ENCODE measurements at places on chromosomes 3 and 15.

- DNase-seq, result no peak
Observed at GRCh38 chr3:157672061-157672460, 168.8 kb upstream of the VEPH1 start.

DNA sequence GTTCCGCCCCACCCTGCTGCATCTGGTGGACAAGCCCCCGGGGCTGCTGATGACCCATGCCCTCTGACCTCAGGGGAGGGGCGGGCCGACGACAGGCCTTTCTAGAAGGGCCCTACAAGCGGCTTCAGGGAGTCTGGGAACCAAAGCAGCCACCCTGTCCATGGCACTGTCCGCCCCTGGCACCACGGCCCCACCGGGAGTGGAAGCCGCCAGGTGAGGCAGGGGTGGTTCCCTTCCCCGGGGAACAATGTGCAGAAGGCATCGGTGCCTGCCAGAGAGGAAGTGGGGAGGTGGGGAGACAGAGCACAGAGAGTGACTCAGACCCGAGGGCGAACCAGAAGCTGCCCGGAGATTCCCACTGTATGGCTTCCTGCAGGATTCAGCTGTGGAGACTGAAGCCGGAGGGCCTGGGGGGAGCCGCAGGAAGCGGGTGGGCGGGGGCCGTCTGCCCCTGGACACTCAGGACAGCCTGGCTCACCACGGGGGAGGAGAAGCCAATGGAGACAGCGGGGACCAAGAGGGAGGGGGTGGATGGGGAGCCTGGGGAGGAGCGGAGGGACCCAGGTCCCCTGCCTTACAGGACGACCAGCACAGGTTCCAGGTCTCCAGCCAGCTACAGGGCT is 134.0 kb downstream of the TPRA1 start:
- no peak for DNase-seq

- DNase-seq, result no peak
Observed at GRCh38 chr15:29556380-29556779, 265.9 kb downstream of the TJP1 start.

DNA sequence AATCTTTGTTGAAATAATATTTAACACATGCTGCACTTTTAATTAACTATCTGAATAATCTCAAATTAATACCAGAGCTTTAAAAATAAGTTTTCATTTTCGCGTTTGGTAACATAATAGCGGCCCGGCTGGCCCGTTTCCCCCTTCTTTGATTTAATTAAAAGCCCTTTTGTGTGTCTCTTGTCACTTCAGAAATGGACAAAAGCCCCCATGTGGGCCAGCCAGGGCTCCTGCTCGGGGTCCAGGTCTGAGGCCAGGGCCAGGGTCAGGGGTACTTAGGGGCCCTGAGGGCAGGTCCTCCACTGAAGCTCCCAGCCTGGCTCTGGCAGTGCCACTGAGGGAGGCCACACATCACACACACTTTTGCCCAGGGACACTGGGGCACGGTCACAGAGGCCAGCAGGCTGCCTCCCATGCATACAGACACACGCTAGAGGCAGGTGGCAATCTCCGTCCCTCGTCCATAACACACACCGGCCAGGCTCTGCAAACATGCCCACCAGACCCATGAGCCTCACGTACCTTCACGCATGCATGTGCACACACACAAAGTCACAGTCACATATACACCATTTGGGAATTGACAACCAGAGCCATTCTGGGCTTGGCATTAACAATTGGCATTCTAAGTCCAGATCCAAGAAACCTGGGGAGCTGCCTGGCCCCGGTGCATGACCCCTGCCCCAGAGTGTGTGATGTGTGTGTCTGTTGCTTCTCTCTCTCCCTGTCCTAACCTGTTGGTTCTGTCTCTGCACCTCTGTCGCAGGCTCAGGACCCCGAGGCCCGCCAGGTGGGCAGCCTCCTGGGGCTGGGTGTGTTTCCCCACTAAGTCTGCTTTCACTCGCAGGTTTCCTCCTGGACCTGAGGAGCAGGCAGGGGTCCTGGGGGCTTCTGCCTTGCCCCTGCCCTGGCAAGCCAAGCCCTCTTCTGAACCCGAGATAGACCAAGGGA is 38.5 kb downstream of the DNAJB8 start:
- DNase-seq, result no peak

DNA sequence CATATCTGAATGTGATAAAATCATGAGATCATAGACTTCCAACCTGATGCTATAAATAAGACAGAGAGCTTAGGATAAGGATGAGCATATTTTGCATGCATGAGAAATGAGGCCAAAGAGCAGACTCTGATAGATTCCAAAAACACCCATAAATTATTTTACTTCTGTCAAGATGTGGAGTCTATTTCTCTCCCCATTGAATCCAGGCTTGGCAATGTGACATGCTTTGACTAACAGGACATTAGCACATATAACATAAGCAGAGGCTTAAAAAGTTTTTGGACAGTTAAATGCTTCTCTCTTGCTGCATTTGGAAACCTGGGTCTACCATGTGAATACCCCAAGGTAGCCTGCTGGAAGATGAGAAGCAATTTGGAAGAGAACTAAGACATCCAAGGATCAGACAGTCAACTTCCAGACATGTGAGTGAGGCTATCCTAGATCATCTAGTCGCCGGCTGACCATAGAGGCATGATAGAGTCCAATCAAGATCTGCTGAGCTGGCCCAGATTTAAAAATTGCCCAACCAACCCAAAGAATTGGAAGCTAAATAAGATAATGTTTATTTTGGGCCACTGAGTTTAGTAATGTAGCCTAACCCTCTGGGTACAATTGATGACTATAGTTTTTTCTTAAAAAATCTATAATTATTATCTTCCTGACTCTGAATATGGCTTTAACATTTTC is 30.3 kb downstream of the MYLK start:
- no peak for DNase-seq

- no peak for DNase-seq
Observed at GRCh38 chr3:64595253-64595694, 92.5 kb downstream of the ADAMTS9 start.

DNA sequence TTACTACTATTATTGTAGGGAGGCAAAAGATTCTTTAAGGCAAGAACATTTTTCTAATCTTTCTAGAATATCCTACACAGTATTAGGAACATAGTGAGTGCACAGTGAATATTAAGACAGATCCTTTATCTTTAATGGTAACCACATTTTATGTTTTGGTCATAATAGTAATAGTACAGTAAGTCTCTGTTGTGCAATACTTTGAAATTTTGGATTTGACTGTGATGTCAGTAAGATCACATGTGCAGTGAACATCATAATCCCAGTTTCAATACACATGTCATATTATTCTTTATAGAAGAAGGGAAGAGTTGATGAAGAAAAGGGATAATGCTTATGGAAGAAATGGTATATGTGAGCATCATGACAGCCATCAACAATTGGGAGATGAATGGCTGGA is 10.7 kb downstream of the STT3B start:
- peak; percentile 19 for DNase-seq
